ENCODE measurements at places on chromosomes 4 and X.

DNA sequence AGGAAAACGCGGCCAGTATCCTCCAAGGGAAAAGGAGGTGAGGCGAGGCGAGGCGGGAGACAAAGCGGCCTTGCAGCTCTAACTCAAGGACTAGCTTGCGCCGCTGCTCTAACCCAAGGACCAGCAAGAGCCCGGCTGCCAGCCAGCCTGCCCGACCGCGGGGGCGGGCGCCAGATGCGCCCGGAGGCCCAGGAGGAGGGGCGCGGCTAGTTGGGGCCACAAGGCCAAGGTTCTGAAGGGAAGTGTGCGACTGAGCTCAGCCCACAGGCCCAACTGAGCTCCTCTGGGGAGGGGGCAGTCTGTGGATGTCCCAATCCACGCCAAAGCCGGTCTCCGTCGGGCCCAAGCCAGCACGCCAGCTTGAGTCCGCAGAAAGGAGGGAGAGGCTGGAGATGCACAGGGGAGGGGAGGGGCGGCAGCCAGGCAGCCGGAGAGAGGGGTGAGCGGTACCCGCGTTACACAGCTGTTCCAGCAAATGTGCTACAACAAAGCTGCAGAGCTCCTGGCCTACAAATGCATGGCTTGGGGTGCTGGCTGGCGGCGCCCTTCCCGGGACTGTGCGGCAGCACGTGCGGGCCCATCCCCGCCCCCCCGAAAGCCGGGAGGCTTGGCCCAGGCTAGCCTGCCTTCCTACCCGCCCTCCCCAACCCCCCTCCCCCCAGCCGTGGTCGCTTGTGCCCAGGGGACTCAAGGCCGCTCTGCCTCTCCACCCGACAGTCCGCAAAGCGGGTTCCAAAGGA, 637 bp downstream of the AMER1 start:
- DNase-seq = no peak

DNA sequence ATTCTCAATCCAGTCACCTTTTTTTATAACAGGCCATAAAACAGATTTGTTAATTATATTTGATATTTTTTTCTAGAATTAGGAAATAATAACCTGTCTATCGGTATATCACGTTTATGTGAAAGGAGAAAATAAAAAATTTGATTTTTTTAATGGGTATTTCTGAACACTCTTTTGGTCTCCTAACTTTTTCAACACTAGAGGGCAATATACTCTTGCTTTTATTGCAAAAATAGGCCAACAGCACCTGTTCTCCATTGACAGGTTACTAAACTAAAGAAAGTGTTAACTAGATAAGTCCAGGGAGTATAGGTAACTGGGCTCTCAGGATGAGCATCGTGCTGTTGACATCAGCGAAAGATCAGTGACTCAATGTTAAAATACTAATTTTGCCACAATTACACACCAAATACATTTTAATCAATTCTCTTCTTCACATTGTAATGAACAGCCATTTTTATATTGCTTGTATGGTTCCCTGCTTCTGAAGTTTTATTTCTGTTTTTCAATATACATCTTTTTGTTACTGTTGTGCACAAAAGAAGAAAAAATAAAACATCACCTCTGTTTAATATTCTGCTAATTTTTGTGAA, 22.8 kb downstream of the NDST4 start:
- DNase-seq = no peak

GRCh38 chrX:50988649-50989048, 78.1 kb downstream of the BMP15 start:
- no peak for DNase-seq

GRCh38 chr4:138239491-138239890, 2.7 kb downstream of the SLC7A11 start:
- DNase-seq = no peak

DNA sequence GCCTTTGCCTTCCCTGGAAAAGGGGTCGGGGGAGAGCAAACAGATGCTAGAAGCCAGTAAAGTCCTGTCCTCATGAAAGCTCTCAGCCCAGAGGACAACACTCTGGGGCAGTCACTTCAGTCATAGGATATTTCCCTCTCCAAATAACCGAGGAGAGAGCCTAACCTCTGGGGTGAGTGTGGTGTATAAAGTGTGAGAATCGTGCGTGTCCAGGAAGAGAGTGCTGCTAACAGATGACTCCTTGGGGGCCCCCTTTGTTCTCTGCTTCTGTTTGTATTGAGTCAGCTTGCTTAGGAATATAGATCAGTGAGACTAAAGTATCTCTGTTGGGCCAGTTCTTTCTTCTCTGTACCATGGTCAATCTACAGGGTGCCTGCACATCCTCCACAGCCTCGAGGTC, 247.2 kb downstream of the PALLD start:
- DNase-seq = no peak

GRCh38 chr4:57018980-57019379, 40.3 kb downstream of the POLR2B start:
- no peak for DNase-seq

DNA sequence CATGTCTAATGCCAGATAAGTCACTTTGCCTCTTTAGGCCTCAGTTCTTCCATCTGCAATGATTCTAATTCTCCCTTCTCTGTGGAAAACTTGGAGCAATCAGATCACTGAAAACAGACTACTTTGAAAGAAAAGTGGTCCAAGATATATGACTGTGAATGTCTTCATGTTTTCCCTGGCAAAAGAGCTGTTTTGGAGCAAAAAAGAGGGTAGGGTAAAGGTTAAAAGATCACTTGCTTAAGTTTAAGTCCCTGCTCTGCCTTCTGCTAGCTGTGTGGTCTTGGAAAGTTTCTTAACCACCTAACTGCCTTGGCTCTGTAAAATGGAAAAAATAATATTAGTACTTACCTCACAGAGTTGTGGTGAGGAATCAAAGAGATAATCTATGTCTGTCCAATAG, 140.3 kb upstream of the PAK3 start:
- no peak for DNase-seq

DNA sequence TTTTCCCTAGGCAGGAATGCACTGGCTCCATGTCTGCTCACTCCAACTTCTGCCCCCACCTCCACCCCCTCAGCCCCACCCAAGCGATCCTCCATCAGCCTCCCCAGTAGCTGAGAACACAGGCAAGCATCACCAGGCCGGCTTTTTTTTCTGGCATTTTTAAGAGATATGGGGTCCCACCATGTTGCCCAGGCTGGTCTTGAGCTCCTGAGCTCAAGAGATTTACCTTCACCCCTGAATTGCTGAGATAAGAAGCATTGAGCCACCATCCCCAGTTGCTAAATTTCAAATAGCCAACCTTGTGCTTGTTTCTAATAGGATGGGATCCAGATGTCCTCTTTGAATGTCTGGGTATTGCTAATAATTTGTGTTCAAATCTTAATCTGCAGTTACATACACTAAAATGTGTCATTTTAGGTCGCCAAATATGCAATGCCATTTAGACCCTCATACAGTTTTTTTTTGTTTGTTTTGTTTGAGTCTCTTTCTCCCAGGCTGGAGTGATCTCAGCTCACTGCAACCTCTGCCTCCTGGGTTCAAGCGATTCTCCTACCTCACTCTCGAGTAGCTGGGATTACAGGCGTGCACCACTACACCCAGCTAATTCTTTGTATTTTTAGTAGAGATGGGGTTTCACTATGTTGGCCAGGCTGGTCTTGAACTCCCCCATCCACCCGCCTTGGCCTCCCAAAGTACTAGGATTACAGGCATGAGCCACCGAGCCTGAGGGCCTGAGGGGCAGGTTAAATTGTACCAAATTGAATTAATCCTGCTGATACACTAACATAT, 8.8 kb downstream of the LARP7 start:
- DNase-seq = no peak

- DNase-seq = no peak
Measured at GRCh38 chrX:74684466-74684865, 70.0 kb upstream of the RLIM start.

- DNase-seq = peak; percentile 24
Measured at GRCh38 chrX:2243913-2244460, 256.8 kb downstream of the DHRSX start.

GRCh38 chr4:140069066-140069465, 84.9 kb downstream of the MAML3 start:
- no peak for DNase-seq

DNA sequence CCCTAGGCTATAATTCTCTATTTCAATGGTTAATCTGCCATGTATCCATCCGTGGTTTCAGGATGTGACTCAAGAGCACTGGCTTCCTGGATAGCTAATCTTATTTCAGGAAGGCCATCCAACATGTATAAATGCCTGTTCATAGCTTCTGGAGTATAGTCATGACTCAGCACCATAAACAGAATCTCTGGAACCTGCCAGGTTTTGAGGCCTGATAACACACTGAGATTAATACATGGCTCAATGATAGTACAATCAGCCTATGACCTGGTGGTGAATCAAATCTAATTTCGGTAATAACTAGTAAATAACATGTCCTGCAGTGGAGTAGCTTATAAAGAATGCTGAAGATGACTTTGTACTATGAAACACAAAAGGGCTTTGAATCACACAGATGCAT, 5.7 kb upstream of the IL13RA2 start:
- peak; percentile 31 for DNase-seq

- no peak for DNase-seq
Measured at GRCh38 chr4:150117094-150117493, 38.8 kb downstream of the DCLK2 start.

GRCh38 chrX:15894724-15895123, 40.1 kb upstream of the AP1S2 start:
- no peak for DNase-seq

GRCh38 chrX:10174810-10175209, 18.0 kb downstream of the CLCN4 start:
- no peak for DNase-seq

- no peak for DNase-seq
Measured at GRCh38 chr4:54872261-54872660, 214.5 kb downstream of the KIT start.

DNA sequence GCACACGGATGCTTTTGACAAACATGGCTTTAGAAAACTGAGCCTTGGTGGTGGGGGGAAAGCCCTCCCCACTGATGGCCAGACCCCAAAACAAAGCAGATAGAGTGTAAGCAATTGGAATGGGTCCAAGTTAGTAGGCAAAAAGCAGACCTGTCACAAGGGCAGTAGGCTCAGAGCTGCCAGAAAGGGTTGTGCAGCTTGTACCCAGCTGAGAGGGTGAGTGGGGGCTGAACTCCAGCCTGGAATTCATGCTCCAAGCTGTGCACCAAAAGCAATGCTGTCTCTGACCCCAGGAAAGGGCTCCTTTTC, 101.1 kb upstream of the TEX13D start:
- DNase-seq = no peak

- DNase-seq = no peak
Measured at GRCh38 chr4:24559032-24559821, 25.1 kb downstream of the DHX15 start.

DNA sequence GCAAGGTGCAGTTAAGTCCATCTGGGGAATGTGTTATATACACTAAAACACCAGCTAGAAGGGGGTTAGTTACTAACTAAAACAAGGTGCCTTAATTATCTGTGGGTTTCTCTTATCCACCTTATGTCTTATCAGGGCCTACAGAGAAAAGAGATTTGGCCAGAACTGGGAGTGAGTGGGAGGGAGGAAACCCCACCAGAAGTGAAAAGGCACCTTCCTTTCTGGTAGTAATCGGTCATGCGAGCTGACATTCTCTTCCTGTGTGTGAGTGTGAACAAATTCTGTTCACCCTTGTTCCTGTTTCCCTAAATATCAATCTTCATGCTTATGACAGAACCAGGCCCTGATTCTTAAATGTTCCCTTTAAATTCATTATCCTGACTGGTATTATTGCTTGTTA, 43.5 kb downstream of the SRPX2 start:
- no peak for DNase-seq

DNA sequence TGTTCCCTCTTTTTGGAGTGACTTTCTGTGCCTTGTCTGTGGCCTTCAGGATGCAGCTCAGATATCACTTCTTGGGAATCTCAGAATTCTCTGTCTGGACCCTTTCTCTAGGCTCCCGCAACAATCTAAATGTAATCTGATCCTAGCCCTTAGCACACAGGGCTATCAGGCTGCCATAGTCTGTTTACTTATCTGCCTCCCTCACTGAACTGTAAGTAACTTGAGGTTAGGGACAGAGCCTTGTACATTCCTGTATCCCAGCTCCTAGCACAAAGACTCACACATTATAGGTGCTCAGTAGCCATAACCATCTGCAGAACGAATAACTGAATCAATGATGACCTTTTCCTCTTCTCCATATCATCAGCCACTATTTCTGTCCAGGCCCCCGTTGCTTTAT, 69.5 kb downstream of the RTL9 start:
- DNase-seq = no peak

DNA sequence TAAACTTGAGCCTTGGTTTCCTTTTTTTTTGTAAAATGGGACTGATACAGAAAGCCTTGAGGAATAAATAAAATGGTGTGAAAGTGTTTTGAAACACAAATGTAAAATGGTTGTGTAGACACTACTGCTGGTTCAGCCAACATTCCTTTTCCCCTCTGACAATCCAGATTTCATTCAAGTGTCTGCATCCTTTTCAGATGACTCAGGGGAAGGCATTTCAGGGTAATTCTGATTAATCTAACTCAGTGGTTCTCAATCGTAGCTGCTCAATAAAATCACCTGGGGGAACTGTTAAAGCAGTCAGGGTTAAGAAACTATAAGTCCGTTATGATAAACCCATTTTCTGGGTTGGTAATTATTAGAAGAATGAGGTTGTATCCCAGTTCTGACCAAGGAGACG, 4.6 kb downstream of the ARHGAP10 start:
- DNase-seq = peak; percentile 56

DNA sequence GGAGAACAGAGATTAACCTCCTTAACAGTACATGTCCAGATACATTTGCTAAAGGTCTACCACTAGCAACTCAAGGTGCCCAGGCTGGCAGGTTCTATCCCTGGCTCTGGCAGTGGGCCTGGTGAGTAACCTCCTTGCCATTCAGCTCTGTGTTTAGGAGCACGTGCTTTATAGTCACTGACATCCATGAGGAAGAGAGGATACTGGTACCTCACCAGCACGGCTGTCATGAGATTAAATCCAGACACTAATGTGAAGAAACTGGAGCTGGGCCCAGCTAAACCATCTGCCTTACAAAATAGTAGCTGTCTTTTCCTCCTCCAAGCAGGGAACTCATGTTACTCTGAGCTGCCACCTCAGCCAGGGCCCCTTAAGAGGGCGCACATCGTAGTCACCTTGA, 45.3 kb downstream of the GPRASP3 start:
- DNase-seq = no peak

- no peak for DNase-seq
Measured at GRCh38 chr4:43990551-43990950, 458.1 kb downstream of the KCTD8 start.

Measured in AG04449 (cell line).